ENCODE measurements at places on chromosomes 5 and 9.

DNA sequence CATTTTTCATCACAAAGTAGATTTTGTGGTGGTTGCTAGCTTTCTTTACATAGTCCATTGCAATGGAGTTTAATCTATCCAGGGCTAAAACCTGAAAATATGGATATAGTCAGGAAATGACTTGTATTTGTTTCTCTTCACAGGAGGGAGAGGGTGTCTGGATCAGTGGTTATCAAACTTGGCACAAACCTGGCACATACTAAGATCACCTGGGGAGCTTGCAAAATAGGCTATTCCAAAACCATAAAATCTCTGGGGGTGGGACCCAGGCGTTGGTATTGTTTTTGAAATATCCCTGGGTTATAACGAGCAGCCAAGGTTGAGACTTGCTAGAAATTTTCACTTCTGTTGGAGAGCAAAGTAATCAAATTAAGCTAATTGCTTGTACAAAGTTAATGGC lies 179.9 kb downstream of the PCSK1 start:
- DNase-seq: no peak

DNA sequence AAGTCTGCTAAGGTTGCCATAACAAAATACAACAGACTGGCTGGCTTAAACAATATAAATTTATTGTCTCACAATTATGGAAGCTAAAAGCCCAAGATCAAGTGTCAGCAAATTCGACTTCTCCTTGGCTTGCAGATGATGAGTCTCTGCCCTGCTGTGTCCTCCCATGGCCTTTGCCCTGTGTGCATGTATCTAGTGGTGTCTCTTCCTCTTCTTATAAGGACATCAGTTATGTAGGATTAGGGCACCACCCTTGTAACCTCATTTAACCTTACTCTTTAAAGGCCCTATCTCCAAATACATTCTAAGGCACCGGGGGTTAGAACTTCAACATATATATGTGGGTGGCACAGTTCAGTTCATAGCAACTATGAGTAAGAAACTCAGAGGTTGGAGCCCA lies 157.9 kb upstream of the RASA1 start:
- DNase-seq: no peak

DNA sequence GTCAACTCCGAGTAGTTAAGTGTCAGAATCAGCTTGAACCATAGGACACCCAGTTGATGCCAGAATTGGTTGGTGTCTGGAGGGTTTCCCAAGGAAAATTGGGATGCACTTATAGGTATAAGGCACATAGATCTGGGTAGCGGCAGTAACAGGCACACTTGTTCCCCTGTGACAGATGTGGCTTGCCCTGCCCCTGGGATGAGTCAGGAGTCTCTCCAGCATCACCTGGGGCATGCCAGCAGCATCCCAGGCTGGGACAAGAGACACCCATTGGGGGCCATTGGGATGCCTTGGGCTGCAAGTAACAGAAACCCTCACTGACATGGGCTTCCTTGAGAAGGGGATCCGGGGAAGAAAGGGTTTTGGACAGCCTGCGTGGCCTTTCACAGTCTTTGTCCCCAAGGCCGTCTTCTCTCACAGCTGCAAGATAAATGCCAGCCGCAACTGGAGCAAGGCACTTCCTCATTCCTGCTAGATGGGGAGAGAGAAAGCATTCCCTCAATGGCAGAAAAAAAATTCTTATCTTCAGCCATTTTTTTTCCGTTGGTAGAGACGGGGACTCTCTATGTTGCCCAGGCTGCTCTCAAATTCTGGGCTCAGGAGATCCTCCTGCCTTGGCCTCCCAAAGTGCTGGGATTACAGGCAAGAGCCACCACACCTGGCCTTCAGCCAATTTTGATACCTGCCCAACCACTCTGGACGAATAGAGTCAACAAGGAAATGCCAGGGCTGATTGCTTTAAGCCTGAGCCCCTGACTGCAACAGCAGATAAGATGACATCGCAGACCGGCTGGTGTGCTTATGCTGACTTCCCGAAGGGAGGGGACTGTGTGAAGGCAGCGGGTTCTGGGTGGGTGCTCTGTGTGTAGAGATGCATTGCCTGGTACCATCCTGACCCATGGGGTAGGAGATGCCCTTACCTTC lies 13.3 kb upstream of the RNF130 start:
- no peak for DNase-seq

GRCh38 chr9:117293206-117294114 lies 121.4 kb downstream of the ASTN2 start:
- no peak for DNase-seq
